ENCODE measurements at places on chromosomes 13 and 19.

DNA sequence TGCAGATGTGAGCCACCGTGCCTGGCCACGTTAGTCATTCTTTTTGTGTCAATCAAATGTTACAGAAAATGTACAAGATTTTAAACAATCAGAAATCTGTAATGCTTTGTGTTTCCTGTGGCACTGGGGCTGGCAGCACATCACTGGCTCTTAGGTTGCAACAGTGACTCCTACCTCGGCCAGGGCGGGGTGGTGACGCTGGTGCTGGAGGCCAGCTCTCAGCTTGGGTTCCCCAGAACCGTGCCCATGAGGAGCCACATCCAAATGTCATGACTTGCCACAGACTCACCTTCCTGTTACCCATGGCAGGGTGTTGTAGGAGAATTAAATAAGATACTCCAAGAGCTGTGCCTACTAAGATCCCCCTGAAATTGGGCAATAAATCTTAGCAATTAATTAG is 161.7 kb downstream of the TEX29 start:
- DNase-seq, result no peak

DNA sequence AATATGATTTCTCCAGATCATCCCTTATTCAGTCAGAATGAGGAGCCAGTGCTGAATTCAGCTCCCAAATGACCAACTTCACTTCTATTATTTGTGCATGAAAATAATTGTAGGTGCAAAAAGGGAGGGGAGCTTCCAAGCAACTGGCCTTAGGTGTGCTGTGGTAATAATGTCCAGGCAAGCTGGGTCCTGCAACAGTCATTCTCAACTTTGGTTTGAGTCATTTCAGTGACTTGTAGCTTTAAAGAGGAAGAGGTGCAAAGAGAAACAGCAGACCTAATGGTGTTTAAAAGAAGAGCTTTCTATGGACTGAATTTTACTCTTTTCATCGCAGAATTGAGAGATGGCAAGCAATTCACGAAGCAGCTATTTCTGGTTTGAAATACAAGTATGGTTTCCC is 29.2 kb upstream of the FGF9 start:
- DNase-seq, result no peak

GRCh38 chr19:37988758-37989635 is 82.0 kb downstream of the SIPA1L3 start:
- DNase-seq, result no peak

- no peak for DNase-seq
Measured at GRCh38 chr13:50017819-50018218, 2.6 kb downstream of the KCNRG start.

DNA sequence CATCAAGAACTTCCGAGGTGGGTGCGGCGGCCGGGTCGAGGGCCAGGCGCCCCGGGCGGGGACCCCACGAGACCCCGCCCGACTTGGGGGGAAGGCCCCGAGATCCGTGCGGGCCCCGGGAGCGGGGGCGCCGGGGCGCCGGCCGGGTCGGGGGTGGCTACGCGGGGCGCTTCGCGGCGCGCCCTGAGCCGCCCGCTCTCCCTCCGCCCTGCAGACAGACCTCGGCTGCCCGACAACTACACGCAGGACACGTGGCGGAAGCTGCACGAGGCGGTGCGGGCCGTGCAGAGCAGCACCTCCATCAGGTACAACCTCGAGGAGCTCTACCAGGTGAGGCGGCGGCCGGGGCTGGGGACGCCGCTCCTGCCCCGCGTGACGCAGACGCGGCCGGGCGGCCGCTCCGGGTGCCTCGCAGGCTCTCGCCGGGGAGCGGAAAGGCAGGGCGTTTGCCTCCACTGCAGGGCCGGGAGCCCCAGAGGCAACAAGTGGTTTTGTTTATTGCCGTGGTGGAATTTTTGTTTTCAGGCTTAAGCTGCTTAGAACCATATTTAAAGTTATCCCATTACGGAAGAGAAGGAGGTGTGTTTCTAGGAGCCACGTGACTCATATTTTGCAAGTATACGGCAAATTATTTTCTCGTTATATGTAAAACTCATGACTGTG is 477 bp downstream of the CUL4A start:
- DNase-seq, result peak; percentile 27

GRCh38 chr19:3250675-3251074 is 26.2 kb downstream of the CELF5 start:
- DNase-seq, result no peak

DNA sequence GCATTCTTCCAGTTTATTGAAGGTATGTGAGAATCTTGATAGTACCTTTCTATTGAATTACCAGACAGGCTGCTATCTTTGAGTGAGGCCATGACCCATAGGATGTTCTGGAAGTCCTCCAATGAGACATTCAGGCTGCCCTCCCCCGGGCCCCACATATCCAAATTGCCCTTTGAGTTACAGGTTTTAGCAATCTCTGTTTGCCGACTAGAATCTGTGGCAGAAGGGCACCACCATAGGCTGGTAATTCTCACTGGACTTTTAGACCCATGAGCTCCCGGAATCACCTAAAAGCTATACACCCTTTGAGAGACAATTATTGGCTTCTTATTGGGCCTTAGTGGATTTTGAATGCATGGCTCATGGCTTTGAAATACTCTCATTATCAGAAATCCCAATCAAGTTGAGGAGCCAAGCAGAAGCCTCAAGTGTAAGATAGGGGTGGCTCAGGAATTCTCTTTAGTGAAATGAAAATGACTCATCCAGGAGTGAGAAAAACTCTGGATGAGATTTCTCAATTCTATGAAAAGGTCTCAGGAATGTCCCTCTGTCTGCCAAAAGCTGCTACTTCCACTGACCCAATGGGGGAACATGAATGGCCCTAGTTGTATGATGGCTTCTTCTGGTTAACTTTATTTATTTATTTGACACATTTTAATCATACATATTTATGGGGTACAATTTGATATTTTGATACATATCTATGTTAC is 172.1 kb upstream of the CSNK1A1L start:
- DNase-seq, result no peak

GRCh38 chr19:1065606-1066109 is 1.3 kb upstream of the ARHGAP45 start:
- DNase-seq, result no peak

- DNase-seq, result peak; percentile 70
Measured at GRCh38 chr19:11798391-11799330, at the start of gene ZNF491. Gene ZNF491, plus strand, starts transcription at chr19:11798523. Its CDS starts 7,431 bp downstream, at chr19:11805954.

GRCh38 chr13:33050161-33050560 is 33.9 kb downstream of the KL start:
- DNase-seq, result no peak

DNA sequence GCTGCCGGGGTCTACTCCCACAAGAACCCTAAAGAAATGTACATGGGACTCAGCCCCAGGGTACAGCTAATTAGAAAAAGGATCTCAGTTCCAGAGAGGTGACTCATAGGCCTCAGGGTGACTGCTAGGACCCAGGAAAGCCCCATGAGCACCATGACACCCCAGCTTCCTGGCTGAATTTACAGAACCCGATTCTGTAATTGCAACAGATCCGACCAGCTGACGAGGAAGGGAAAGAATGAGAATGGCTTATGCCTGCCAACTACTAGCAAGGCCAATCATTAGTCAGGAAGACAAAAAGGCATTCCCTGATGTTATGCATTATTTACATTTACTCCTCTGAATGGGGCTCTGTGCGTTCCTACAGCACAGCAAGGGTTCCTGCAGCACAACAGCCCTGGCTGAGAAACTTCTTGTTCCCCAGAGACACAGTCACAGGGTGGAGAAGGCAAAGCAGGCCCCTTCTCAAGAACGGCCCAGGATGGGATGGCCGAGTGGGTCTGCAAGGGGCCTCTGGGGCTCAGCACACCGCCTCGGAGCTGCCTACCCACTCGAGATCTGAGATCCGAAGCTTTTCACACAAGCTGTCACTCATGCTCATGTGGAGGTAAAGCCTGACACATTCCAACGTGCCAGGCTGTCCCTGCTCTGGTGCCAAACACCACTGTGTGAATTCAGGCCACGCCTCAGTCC is 27.2 kb downstream of the PBX4 start:
- DNase-seq, result no peak

DNA sequence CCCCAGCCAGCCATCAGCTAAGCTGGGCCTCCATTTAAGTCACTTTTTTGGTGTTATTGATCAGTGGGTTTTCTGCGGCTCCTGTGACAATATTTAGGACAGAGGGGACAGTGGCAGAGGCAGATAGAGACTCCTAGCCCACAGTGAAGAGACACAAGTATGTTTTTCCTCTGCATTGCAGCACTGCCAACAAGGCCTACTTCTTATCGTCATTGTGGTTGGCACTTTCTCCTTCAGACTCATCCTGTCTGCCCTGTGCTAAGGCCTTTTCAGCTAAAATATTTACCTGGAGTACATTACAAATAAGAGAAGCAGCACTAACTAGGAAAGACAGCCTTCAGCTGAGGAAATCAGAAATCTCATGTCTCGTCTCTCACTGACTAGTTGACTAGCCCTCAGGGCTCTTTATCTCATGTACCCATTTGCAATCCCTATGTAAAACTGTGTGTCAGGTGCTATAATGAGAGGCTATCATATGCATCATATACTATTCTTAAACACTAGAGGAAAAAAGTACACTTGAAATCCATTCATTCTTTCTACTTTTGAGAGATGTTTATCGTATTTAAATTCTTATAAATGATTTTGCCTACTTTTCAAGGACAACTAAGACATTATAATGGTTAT is 62.2 kb downstream of the ZAR1L start:
- DNase-seq, result no peak

DNA sequence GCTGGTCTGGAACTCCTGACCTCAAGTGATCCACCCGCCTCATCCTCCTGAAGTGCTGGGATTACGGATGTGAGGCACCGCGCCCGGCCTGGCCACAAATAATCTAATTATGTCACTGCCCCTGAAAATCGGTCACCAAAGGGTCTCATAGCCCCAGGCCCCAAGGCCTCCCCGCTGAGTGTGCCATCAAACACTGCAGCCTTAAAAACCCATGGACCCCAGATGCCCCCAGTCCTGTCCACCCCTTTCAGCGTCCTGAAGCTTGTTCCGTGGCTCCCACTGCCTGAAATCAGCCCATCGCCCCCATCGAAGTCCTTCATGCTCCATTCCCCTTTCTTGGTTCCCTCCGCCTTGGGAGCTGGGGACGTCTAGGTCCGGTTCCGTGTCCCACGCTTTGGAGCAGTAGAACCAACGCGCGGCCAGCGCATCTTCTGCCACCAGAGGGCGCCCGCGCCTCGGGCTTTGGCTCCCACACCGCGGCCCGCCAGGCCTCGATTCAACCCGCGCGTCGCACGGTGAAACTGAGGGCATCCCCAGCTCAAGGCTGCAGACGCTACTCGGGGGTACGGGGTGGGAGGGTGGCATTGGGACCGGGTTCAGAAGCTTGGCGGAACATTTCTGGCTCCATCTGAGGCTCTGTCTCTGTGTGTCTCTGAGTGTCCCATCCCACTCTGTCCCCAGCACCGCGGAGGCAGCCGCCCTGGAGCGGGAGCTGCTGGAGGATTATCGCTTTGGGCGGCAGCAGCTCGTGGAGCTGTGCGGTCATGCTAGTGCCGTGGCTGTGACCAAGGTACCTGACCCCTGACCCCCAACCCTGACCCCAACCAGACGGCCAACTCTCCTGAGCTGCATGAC is 3.5 kb downstream of the YJEFN3 start:
- peak; percentile 20 for DNase-seq

DNA sequence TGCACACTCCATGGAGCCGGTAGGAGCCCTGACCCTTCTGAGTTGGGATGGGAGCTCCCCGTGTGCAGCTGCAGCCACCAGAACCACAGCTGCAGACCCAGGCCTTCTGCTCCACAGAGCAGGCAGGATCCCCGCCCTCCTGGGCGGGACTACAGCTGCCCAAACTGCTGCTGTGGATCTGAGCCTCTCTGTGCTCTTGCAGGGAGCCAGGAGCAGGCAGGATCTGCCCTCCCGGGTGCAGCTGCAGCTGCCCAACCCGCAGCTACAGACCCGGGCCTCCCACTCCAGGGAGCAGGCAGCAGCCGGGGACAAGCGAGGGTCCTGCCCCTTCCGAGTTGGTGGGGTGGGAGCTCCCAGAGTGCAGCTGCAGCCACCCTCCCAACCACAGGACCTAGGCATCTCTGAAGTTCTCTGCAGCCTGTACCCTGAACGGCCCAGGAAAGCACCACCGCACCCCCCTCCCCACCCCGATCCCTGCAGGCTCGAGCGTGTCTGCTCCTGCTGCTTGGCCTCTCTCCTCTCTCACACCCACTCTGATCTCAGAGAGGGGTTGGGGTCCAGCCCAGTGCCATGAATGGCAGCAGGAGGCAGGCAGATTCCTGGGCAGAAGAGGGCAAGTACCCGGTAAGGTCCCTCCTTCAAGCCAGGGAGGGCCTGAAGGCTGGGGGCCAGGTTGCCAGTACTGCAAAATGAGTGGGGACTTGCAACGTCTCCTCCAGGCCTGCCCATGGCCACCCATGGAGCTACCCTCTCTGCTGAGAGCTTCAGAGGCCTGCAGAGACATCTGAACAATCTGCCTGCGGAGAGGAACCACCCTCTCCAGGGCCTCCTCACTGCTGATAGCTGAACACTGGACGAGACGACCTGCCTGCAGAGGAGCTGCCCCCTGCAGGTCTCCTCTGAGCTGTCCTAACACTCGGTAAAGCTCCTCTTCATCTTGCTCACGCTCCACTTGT is 16.4 kb upstream of the EMP3 start:
- no peak for DNase-seq

GRCh38 chr19:32599736-32600157 is 18.8 kb downstream of the PDCD5 start:
- peak; percentile 64 for DNase-seq

GRCh38 chr19:12034620-12035019 is 859 bp downstream of the ZNF433 start:
- DNase-seq, result no peak

GRCh38 chr19:50794876-50795663 is 4.9 kb downstream of the ACP4 start:
- no peak for DNase-seq

- DNase-seq, result peak; percentile 99
Measured at GRCh38 chr19:45091031-45091923, 1.7 kb upstream of the PPP1R37 start.

GRCh38 chr19:30881930-30882329 is 467.3 kb downstream of the TSHZ3 start:
- no peak for DNase-seq

All from NCI-H748 treated with DMSO at 0.1 percent for 48 hours (cell line).